ENCODE measurements at places on chromosomes 12 and 14.

DNA sequence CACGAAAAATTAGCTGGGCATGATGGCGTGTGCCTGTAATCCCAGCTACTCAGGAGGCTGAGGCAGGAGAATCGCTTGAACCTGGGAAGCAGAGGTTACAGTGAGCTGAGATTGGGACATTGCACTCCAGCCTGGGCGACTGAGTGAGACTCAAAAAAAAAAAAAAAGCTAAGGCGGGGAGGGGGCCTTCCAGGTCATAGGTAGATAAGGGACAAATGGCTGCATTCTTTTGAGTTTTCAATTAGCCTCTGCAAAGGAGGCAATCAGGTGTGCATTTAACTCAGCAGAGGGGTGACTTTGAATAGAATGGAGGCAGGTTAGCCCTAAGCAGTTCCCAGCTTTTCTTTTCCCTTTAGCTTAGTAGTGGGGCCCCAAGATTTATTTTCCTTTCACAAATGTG lies 743 bp upstream of the AACS start:
- no peak for DNase-seq

- DNase-seq: no peak
Observed at GRCh38 chr12:121705514-121705913, 7.0 kb upstream of the TMEM120B start.

GRCh38 chr12:117118838-117119591 lies 19.8 kb upstream of the TESC start:
- no peak for DNase-seq

- DNase-seq: no peak
Observed at GRCh38 chr12:50824914-50825313, 17.8 kb upstream of the TMPRSS12 start.

GRCh38 chr14:76500480-76500879 lies 124.5 kb downstream of the ESRRB start:
- no peak for DNase-seq

DNA sequence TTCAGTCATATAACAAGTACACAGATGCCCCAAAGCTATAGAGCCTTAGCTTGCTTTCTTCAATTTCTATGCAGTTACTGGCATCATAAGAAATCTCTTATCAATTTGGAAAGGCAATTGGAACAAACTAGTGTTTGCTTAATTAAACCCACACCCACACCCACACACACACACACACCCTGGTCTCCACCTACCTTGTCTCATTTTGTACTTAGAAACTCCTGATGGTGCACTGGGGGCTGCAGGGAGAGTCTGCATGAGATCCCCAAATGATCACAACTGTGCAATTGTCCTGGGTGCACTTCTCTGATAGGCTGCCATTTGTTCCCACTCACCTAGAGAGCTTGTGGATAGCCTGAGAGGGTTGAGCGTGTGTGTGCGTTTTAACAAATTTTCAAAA lies 40.5 kb upstream of the PTCSC3 start:
- no peak for DNase-seq

GRCh38 chr12:113273053-113273725 lies 51.9 kb downstream of the TPCN1 start:
- DNase-seq: no peak

- no peak for DNase-seq
Observed at GRCh38 chr14:101239065-101239464, 322.2 kb upstream of the DIO3 start.

- no peak for DNase-seq
Observed at GRCh38 chr12:47709671-47710070, 3.8 kb upstream of the RPAP3 start.

- no peak for DNase-seq
Observed at GRCh38 chr12:18922851-18923250, 184.9 kb downstream of the CAPZA3 start.

GRCh38 chr12:94726236-94726835 lies 76.0 kb upstream of the TMCC3 start:
- DNase-seq: no peak

- no peak for DNase-seq
Observed at GRCh38 chr14:37864128-37864527, 268.7 kb downstream of the TTC6 start.

- DNase-seq: no peak
Observed at GRCh38 chr12:124592050-124592449, 24.6 kb upstream of the NCOR2 start.

GRCh38 chr12:117159674-117160073 lies 30.6 kb downstream of the FBXO21 start:
- no peak for DNase-seq

GRCh38 chr14:89845346-89845745 lies 109.2 kb downstream of the EFCAB11 start:
- no peak for DNase-seq

- DNase-seq: no peak
Observed at GRCh38 chr12:53596920-53597363, 29.2 kb downstream of the ATF7 start.

DNA sequence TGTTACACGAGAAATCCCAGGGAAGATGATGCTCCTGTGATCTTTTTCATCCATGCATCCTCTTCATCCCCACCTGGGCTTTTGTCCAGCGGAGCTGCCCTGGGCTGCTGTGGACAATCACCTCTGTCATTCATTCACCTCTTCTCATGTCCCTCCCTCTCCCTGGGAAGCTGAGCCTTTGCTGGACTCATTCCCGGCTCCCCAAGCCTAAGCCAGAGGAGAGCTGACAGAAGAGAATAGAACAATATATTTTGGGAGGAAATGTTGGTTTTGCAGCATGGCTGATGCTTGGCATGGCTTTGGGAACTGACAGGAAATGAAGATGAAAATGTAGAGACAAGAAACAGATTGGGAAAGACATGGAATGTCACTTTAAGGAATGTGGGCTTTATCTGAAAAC lies 177.4 kb downstream of the DICER1 start:
- no peak for DNase-seq

DNA sequence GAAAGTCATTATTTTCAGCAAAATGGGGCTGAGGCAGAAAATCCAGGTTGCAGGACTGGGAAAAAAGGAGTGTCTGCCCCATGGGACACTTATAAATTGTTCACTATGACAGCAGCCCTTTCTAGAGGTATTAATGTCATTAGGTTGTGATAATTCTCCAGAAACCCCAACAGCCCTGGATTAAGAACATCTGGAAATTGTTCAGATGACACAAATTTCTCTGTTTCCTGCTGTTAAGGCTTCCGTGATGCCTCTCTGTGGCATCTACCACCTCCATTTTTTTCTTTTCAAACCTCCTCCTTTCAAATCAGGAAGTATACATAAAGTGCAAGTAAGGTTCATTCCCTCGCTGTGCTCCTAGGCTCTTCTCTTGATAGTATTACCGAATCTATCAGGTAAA lies 25.6 kb downstream of the EGLN3 start:
- DNase-seq: no peak

DNA sequence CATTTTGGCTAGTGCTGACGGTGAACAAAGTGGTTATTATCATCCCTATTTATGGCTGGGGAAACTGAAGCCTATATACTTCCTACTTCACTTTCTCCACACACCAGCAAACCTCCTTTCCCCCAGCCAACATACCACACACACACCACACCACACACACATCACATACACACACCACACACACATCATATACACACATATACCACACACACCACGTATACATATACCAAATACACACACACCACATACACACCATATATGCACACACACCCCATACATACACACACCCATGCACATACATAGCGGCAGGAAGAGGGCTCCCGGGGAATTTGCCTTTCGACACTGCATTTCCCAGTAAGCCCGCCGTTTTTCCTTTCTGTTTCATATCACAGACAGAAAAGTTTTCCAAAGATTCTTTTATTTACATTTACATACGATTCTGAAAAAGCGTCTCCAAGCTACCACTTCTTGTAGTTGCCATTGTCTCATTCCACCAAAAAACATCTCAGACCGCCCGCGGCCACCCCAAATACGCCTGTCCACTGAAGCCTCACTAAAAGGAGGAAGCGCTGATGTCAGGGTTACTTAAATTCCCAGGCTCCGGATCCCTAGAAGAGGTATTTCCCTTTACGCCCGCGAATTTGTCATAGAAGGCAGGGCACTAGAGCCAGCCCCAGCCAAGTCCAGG lies 823 bp upstream of the RAB5B start:
- no peak for DNase-seq

DNA sequence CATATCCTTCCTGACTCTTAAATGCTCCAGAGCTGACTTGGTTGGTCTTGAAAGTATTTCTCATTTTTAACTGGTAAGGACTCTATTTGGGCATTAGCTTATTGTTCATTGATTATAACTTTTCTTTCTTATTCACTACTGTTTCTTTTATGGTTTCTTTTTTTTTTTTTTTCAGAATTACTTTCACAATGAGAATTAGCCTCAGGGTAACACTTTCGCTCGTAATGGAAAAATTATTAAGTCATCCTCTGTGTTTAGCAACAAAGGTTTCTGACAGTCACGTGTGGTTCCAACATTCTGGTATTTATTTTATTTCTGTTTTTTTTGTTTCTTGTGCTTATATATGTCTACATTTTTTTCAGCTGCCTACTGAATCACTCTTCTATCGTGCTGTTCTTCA lies 80.0 kb downstream of the METTL25 start:
- DNase-seq: no peak

DNA sequence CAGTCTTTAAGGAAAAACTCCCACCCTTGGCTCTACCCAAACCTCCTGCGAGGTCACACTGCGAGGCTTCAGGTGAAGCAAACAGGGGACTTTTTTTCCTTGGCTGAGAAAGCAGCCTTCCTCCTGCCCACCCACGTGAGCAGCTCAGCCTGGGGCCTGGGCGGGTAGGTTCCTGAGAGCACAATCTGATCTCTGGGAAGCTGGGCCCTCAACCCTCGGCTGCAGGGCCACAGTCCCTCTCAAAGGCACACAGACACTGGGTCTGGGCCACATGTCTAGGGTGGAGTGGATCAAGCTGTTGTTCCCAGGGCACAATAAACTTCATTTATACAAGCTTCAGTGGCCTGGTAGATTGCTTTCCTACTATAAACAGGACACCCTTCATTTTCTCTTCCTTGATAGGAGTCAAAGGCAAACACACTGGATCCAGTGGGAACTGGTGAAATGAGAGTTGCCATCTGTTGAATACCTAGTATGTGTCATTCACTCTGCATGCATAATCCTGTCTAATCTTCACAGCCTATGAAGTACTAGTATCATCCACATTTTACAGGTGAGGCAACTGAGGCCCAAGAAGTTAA lies 41.3 kb upstream of the PNMA1 start:
- no peak for DNase-seq

- no peak for DNase-seq
Observed at GRCh38 chr12:83893101-83893500, 1019.5 kb downstream of the SLC6A15 start.

DNA sequence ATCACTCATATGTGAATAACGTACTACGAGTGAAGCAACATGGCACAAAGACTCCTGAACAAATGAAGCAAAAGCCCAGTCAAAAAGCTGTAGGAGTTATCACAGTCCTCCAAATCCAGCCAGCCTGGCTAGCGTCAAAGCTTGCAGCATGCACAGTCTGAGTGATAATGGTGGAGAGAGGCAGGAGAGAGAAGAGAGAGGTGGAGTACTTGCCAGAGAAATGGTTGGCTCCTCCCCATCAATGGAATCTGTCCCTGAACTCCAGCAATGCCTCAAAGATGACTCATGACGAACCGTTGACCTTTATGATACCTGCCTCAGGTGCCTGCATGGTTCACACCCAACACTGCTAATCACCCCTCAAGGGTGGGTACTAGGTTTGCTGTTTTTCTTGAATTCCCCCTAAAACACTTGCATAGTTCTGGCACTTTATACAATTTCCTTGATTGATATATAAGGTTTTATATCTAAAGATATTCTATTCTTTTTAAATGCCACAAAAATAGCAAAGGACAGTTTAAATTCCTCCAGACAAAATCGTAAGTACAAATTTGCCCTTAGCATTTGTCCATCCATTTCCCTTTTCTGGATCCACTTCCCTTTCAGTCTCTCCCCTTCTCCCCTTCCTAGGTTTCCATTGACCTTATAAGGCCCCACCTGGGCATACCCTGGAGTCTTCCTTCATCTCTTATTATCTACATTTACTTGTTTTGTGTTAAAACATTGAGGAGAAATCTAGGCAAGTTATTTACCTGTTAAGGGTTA lies 10.2 kb downstream of the ARHGDIB start:
- no peak for DNase-seq

DNA sequence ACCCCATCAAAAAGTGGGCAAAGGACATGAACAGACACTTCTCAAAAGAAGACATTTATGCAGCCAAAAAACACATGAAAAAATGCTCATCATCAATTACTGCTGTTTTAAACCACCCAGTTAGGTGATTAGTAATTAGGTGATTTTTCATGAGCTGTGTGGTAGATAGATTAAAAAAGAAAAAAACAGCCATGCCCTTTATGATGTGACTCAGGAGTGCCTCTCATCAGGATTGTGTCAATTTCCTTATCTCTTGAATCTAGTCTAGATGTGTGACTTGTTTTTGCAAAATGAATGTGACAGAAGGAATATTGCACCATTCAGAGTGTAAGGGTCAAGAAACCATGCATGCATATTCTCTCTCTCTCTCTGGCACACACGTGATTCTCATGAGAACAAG lies 5.7 kb downstream of the OR10A7 start:
- DNase-seq: no peak

- no peak for DNase-seq
Observed at GRCh38 chr14:76133103-76133502, 18.6 kb upstream of the GPATCH2L start.

DNA sequence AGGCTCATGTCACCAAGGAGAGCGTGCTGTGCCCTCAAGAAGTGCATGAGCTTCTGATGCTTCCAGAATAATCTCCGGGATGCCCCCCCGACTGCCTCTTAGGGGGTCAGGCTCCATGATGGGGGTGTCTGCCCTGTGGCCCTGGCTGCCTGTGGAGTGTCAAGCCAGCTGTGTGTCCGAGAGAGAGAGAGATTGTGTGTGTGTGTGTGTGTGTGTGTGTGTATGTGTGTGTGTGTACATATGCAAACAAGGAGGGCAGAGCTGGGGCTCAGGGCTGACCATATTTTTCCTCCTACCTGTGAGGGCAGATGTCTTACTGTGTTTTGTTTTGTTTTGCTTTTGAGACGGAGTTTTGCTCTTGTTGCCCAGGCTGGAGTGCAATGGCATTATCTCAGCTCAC lies 5.6 kb upstream of the ALDH2 start:
- DNase-seq: no peak

DNA sequence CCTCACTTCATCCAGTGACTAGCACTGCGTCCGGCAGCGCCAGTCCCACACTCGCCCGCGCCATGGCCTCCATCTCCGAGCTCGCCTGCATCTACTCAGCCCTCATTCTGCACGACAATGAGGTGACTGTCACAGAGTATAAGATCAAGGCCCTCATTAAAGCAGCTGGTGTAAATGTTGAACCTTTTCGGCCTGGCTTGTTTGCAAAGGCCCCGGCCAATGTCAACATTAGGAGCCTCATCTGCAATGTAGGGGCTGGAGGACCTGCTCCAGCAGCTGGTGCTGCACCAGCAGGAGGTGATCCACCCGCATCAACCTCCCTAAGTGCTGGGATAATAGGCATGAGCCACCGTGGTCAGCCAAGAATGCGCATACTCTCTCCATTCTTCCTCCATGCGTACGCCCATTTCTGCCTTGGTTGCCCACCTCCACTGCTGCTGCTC lies 59.9 kb downstream of the IRF2BPL start:
- DNase-seq: no peak

All from GM18507 (cell line).